ENCODE measurements at places on chromosomes 2 and 18.

GRCh38 chr2:140473851-140474250, 1657.0 kb downstream of the LRP1B start:
- no peak for DNase-seq

GRCh38 chr2:176843208-176843607, 369.4 kb upstream of the HNRNPA3 start:
- DNase-seq = no peak

DNA sequence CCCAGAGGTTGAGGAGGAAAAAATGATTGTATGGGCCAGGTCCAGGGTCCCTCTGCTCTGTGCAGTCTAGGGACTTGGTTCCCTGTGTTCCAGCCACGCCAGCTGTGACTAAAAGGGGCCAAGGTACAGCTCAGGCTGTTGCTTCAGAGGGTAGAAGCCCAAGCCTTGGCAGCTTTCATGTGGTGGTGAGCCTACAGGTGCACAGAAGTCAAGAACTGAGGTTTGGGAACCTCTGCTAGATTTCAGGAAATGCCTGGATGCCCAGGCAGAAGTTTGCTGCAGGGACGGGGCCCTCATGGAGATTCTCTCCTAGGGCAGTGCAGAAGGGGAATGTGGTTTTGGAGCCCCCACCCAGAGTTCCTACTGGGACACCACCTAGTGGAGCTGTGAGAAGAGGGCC, 10.6 kb upstream of the MBP start:
- no peak for DNase-seq

DNA sequence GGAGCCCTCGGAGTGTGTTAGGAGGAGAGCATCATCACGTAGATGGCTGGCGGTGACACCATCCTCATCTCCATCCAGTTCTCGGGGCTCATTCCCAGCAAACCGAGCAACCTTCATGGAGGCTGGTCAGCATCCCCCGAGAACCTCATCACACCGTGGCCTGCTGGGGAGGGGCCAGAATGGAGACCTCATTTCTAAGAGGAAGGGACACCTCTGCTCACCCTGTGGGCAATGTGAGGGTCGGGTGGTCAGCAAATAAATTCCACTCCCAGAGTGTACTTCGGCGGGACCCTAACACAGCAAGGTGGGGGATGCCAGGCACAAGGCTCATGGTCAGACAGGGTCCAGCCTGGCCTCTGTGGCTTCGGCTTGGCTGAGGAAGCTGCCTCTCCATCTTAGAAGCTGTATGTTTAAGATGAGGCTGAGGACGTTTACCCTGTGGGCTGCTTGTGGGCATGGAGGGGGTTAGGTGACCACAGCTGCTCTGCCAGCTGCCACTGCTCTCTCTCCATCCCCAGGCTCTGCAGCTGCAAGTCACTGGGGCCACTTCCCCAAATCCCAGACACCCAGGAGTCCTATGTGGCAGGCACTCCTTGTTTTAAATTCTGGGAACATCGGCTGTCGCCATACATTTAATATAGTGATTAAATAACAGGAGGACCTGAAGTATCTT, 56.5 kb upstream of the PXDN start:
- no peak for DNase-seq

DNA sequence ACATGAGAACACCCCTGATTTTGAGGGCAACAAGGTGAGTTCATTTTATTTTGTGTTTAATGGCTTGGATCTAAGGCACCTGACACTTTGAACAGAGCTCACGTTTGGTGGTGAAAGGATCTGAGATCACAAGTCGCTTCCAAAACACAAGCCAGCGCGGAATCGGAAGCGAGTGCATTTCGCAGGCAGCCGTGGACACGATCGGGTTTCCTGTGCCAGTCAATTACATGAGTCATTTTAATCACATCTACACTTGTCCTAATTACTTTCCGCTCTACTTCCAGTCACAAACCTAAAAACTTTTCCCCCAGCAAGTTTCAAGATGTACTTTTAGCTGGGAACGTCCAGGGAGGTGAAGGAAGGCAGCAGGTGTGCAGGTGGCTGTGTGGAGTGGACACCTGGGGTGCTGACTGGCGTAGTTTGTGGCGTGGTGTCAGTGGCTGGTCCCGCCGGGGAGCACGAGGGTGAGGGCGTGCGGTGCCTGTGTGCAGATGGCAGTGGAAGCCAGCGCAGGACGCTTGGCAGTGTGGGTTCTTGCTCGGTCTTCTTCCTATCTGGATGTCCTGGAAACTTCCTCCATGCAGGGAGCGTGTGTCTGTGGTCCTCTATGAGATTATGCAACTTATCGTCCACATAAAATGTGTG, 75.6 kb downstream of the DCDC2C start:
- DNase-seq = no peak

All from SHP77 (cell line).